ENCODE measurements at places on chromosomes 1 and 21. TPM values are rescaled to one million over a fixed set of nuclear protein-coding genes. Genes with fewer than 3 reads are reported as not detected.

DNA sequence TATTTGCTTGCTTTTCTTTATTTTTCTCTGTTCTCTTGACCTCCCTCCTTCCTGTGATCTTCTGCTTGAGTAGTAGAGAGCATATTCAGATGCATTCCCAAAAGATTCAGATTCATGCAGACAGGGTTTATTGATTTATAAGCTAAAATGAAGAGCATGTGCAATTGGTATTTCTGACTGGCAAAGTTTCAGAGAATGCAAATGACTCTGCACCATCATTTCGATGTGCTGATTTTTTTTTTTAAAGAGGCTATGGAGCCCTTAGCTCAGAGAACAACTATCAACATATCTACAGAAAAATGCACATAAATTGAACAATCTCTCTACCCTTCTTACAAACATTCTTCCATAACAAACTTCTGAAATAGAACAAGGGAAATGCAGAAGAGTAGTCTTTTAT is 312.0 kb downstream of the VAV3 start:
- no peak for DNase-seq

DNA sequence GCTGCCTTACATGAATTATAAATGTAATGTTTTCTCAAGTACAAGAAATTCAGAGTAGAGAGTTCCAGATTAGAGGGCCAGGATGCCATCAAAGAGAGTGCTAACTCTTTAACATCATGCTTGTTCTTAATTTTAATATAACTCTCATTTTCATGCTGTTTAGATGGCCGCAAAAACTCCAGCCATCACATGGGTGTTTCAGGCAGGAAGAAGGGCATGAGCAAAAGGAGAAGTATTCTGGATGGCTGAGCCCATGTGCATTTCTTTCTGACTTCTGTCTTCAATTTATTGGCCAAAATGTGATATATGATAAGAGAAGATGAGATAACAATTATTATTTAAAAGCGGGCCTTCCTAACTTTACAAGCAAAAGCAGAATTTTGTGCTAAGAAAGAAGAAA is 1328.6 kb downstream of the MRPL39 start:
- DNase-seq, result peak; percentile 26

DNA sequence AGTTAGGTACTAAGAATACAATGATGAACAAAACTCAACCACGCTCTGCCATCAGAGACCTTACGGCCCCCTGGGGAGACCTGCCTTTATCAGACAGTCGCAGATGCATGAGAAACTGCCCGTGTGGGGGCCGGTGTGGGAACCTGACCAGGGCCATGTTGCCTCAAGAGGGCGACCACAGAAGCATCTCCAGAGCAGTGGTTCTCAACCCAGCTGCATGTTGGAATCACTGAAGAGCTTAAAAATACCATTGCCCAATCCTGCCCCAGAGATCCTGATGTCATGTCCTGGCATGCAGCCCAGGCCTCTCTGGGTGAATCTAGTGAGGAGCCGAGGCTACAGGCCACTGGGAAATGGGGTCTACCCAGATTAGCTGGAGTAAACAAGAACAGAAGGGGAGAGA is 108.7 kb downstream of the PRDM2 start:
- DNase-seq, result peak; percentile 30

Gene CD1B
- total RNA-seq, result 1.2 TPM

Gene LORICRIN
- not detected for total RNA-seq
